ENCODE measurements at places on chromosomes 2 and 18.

DNA sequence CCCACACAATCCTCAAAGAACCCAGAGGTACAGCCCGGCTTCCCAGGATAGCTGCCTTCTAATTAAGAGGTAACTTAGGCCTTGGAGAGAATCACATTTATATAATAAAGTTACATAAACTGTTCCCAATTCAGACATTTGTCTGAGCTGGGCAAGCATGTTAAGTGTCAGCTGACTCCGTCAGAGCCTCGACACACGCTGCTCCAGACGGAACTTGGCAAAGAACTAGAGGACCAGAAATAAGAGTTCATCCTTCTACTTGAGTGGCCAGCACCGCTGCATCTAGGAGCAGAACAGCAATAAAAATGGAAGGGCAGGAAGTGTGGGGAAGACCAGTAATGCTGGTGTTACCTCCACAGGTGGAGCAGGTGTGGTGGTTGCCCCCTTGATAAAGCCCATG lies 80.5 kb downstream of the MYO5B start:
- no peak for DNase-seq

DNA sequence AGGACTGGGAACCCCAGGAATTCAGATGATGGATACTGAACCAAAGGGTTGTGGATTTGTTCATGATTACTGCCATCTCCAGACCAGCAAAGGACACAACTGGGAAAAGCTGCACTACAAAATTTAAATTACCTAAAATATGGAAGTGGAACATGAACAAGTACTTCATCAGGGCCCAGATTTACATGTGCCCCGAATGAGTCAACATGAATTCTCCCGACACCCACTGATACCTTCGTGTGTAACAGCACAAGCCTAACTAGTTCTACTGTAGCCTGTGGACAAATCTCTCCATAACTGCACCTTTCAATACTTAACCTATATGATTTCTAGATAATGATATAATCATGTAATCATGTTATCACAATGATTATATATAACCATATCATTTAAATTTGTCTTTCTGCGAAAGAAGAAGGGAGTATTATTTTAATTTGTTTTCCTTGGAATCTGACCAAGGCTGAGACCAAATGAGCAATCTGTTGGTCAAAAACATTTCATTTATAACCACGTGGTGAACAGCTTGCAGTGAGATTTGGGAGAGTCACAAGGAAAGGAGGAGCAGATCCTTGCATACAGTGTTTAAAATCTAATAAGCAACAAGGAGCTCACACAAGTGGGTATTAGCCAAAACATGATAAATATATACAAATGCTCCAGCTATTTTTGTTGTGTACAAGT lies 70.5 kb downstream of the CACNB4 start:
- no peak for DNase-seq

- DNase-seq: no peak
Measured at GRCh38 chr2:78811955-78812610, 213.4 kb upstream of the REG3G start.

DNA sequence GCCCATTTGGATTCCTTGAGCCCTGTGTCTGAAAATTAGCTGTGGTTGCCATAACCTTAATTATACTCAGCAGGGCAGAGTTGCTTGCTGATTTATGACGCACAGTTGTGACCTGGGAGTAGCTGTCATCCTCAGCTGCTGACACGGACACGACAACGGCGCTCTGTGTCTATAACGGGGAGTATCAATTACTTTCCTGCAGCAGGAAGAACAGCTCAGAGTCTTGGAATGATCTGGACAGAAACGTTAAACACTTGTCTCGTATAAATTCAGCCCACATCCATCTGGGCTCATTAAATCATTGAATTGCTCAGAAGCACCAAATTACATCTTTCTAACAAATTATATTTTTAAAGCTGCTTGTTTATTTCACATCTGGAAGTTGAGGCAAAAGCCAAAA lies 116.3 kb downstream of the SEPTIN10 start:
- DNase-seq: peak; percentile 69

DNA sequence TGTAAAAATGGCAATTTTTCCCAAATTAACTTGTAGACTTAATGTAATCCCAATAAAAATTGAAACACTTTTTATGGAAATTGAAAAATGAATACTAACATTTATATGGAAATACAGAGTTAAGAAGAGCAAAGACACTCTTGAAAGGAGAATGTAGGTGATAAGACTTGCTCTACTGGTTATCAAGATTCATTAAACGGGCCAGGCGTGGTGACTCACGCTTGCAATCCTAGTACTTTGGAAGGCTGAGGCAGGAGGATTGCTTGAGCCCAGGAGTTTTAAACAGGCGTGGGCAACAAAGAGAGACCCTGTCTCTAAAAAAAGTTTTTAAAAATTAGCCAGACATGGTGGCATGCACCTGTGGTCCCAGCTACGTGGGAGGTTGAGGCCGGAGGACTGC lies 29.5 kb upstream of the ZNF396 start:
- DNase-seq: no peak

DNA sequence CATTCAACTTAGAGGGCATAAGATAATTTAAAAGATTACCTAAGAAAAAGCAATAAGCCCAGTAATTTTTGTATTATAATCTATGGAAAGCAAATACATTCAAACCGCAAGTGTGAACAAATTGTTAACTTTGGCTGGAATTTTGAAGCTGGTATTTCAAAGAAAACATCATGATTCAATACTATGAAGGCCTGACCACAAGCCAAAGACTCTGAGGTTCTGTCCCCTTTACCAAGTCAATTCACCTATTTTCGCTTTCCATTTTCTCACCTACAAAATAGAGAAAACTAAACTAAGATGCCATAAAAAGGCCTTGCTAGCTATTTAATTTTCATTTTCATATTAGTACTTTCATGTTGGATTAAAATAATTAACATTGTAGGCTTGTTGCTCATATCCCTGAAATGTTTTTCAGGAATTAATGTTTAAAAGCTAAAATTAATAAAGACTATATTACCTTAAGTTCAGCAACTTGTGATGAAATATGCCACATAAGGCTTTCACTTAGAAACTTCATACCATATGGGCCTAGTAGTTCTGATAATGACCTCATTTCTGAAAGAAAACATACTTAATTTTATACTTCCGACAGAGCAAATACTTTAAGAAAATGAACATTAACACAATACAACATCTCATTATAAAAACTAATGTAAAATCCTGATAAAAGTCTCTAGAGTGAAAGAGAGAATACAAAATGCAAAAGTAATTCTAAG lies 85.7 kb upstream of the FRZB start:
- no peak for DNase-seq

- no peak for DNase-seq
Measured at GRCh38 chr2:134869946-134870736, 31.7 kb downstream of the ACMSD start.

DNA sequence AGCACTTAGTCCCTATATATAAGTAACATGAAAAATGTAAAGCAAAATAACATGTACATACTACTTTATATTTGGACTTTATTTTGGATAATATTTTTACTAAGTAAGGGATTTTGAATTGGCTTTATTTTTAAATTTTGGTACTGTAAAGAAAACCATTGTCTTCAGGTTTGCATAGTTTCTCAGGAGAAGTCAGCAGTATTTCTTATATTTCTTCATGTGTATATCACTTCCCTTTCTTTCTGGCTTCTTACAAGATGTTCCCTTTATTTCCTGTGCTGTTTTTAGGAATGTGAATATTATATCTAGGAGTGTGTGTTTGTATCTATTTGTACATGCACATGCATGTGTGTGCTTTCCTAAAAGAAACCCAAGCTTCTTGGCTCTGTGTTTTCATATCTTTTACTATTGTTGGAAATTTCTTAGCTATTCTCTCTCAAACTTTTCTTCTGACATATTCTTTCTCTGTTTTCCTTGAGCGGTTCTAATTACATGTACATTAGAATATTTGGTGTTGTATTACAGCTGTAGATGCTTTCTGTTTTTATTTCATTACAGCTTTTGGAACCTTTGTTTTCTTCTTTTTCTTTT lies 1549.7 kb upstream of the ACVR2A start:
- peak; percentile 23 for DNase-seq

GRCh38 chr2:46847185-46847710 lies 68.4 kb downstream of the MCFD2 start:
- peak; percentile 40 for DNase-seq

- peak; percentile 20 for DNase-seq
Measured at GRCh38 chr18:79434607-79435401, 39.1 kb downstream of the NFATC1 start.

GRCh38 chr2:101474731-101475384 lies at the start of gene RFX8:
Gene RFX8 (minus strand): TSS chr2:101475112. CDS start chr2:101466848, 8,264 bp downstream.
- DNase-seq: no peak

DNA sequence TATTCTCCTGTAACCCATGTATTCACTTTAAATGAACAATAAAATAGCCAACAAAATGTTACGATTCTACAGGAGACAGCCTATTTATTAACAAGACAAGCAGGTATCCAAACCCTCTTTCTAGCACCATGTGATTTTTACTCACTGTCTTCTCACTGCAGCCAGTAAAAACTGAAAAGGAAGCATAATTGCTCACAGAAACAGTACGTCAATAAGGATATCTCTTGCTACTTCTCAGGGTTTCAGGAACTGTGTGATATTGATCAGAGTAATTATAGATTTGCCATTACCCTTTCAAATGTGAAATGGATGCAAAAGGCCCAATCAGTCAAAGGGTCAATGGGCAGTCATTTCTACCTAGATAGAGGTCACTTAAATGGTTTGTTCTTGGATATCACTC lies 1473.8 kb upstream of the DDX18 start:
- DNase-seq: no peak

DNA sequence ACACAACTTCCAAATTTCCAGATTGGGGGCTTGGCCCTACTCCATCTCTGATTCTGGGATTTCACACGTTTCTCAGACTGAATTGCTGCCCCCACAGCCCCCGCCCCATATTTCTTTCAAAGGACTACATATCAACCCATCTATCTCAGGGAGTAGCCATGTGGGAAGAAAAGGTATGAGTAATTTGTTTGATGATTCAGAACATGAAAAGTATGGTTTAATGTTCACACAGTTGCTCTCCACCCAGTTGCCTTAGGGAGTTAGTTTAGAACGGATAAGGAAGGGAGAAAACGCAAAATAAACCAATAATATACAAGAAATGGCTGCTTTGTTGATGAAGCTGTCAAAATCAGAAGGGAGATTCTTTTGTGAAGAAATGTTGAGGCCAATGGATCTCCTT lies 145.1 kb downstream of the PIEZO2 start:
- no peak for DNase-seq

- DNase-seq: no peak
Measured at GRCh38 chr2:16664809-16665747, 556 bp downstream of the CYRIA start.

GRCh38 chr2:232139786-232140562 lies 178.5 kb downstream of the DIS3L2 start:
- DNase-seq: no peak

DNA sequence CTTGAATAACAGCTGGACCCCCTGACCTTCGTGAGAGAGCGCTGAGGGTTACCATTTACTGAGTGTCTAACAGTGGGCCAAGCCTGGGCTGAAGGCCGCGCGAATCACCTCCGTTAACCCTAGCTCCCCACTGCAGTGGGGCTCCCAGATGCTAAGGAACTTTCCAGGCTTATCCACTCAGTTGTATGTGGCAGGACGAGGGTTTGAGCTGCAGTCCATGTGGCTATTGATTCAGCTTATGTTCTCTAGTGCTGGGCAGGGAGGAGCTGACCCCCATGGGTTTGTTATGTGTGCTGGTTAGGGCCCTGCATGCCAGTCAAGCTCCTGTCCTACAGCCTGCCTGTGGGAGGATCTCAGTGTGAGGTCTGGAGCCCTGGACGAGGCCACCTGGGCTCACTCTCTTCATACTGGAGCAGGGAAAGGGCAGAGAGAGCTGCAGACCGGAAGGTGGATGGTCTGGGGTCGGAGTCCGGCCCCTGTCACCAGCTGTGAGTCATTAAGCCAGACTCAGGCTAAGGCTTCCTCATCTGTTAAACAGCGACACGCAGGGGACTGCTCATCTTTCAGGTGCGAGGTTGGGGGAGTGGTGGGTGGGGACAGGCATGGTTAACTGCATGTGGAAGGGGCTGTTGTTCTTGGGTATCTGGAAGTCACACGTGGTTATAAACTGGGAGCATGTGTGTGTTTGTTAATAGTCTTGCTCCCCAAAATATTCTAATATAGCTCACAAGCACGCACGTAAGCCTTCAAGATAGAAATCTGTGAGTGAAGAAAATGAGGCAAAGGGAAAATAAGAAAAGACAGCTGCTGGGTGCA lies 6.6 kb downstream of the PSD4 start:
- DNase-seq: no peak

DNA sequence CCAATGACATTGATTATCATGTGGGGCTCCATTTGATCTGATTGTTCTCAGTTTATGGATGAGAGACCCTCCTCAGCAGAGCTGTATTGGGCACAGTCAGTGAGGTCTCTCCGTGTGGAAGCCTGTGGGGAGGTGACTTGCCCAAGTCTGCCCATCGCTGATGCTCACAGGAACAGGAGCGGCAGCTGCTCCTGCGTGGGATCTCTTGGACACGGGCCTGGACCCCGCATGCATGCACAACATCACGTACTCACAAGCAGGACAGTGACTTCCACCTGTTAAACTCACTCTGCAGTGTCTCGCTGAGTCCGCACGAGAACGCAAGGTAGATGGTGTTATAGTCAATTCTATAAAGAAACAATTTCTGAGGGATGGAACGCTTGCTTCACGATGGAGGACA lies 55.0 kb downstream of the KCNF1 start:
- DNase-seq: no peak

DNA sequence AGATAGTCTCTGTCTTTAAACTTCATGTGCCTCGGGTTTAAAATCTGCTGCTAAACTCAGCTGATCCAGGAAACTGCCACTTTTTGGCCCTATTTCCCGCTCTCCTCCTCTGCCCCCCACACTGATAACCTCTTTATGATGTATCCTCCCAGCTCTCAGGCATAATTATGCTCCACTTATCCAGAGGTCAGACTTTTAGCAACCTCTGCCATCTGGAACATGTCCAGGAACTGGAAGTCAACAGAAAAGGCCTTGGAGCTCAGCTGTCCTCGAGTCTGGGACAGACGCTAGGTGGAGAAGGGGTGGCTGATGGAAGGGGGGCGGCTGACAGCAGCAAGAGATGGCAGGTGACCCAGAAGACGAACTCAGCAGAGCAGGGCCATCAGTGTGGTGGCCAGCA lies 41.2 kb downstream of the ASAP2 start:
- DNase-seq: peak; percentile 23

- no peak for DNase-seq
Measured at GRCh38 chr2:219247678-219248642, 2.7 kb downstream of the STK16 start.

DNA sequence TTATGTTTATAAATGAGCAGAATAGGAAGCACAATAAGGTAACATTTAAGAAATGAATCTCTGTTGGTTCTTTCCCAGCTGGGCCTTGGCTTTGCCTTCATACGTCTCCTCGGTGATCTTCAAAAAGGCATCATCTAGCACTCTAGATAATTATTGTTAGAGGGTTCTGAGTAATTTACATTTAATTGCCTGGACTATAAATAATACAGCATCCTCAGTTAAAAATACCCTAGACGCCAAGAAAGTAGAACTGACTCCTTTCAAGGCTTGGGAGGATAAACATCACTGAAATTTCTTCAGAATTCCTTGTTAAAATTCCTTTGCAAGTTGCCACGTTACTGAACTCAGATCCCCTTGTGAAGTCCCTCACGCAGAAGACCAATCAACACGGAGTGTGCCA lies 199.7 kb upstream of the BOD1L2 start:
- no peak for DNase-seq
